ENCODE measurements at places on chromosomes 13 and 19.

- no peak for DNase-seq
Measured at GRCh38 chr13:67946131-67946530, 716.0 kb upstream of the PCDH9 start.

DNA sequence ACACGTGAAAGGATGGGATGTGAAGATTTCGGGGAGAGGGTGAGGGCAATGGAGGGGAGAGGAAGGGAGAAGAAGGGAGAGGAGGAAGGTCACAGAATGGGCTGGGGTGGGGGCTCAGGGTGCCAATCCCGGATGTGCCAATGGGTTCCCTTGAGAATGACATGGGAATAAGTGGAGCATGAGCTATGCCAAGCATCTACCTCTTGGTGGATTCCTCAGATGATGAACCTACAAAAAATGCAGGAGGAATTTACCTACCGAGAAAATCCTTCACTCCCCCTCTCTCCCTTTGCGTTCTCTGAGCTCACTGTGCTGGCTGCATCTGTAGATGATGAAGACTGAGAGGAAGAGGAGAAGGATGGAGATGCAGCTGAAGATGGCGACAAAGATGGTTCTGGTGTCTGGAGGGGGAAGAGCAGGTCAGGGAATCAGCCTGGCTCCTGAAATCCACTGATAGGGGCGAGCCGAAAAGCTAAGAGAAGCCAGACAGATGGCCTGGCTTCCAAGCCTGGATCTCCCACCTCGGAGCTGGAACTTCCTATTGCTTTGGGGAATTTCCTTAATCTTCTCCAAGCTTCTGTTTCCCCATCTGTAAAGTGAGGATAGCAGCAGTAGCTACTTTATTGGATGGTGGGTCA lies 21.6 kb downstream of the VSTM1 start:
- no peak for DNase-seq

GRCh38 chr13:95603887-95604555 lies 40.5 kb downstream of the DZIP1 start:
- no peak for DNase-seq

GRCh38 chr19:41189425-41190065 lies 3.5 kb upstream of the CYP2S1 start:
- DNase-seq = peak; percentile 19

DNA sequence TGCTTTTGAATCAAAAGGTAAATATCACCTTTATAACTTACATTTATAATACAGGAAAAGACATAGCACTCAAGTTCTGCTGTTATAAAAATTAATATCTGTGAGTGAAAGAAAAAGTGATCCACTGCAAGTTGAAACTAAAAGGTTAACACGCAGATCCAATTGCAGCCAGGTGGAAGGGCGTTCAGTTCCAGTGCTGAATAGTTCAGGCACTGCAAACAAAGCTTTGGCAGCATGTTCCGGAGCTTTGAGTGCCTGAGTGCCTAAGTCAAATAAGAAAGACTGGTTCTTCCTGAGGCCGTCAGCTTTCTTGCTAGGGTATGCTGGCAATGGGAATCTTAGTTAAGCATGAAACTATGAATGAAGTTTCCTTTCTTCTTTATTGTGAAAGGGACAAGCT lies 200.3 kb downstream of the LMO7 start:
- DNase-seq = peak; percentile 72

- DNase-seq = no peak
Measured at GRCh38 chr19:5062195-5062594, 93.3 kb downstream of the KDM4B start.

DNA sequence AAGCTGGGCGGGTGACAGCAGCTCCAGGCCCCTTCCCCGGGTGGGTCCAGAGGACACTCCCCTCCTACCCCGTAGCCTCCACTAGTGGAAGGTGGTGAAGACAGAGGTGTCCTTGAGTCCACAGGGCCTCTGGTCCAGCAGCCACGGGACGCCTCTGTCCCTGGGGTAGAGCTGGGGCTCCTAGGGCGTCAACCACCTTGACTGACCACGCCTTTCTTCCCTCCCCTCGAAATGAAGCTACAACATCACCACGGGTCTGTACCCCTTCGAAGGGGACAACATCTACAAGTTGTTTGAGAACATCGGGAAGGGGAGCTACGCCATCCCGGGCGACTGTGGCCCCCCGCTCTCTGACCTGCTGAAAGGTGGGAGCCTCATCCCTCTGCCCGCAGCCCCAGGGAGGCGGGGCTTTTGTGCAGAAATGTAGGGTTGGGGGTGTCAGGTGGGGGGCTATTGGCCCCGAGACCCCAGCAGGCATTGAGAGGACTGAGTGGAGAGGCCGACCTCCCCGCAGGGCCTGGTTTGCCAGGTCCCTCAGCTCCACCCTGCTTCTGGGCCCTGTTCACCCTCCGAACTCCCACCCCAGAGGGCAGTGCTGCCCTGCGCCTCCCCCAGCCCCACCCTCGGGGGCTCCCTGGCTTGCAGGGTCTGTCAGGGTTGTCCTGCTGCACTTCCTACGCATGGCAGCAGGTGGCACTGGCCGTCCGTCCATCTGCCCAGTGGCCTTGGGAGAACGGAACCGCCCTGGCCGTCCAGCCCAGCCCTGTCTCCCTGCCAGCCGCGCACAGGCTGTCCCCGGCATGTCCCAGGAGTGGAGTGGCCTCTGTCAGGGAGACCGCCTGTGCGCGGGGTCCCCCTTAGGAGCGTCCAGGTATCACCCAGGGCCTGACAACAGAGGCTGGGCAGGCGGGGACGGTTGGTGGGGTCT lies 15.7 kb downstream of the STK11 start:
- peak; percentile 72 for DNase-seq

DNA sequence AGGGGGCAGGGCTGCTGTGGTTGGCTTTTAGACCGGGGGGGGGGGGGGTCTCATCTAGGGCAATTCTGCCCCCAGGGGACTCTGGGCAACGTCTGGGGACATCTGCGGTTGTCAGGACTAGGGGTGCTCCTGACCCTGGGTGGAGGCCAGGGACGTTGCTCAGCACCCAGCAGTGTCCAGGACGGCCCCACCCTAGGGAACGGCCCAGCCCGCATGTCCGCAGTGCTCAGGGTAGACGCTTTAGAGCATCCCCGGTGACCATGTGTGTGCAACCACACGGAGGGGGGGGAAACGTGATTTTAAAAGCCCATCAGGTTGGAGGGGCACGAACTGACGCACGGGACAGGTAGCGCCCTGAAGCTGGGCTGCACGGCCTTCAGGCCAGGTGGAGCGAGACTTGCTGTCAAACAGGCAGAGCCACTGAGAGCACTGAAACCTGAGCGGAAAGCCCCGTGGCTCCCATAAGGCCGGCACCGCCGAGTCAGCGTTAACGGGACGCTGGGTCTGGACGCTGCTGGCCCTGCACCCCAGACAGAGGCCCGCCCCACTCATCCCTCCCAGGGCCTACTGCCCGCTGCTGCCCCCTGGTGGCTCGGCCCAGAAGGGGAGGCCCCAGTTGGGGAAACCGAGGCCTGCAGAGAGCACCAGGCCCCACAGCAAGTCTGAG lies 8.3 kb downstream of the CACTIN start:
- DNase-seq = peak; percentile 59

- DNase-seq = no peak
Measured at GRCh38 chr13:35484384-35484783, 7.9 kb upstream of the MAB21L1 start.

GRCh38 chr19:15197275-15197941 lies 3.4 kb downstream of the NOTCH3 start:
- peak; percentile 69 for DNase-seq

All from lung (tissue), 17 donors.